ENCODE measurements at places on chromosomes 2 and 18.

GRCh38 chr2:64338910-64339500 is 115.0 kb upstream of the LGALSL start:
- no peak for DNase-seq

GRCh38 chr2:164479460-164479859 is 141.8 kb downstream of the GRB14 start:
- no peak for DNase-seq

DNA sequence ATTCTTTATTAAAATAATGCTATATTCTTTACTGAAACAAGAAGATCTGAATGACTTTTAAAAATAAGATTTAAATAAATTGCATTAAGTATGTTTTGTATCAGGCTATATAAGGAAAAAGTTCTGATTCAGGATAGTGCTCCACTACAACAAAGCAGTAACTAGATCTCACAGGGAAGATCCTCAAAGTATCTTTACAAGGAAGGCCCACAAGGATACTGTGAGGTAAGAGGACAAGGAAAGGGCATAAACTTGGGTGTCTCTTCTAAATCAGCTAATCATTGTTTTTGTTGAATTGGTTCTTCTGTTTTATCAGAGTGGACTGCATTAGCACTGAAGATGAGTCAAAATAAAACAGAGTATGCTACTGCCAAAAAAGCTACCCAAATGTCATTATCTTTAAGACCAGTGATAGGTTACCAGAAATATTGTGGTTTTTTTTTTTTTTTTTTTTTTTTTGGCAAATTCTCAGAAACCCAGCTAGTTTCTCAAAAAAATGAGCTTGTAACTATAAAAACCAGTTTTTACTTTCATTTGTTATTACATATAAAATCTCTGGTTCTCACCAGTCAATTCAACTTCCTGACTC is 160.9 kb downstream of the BAZ2B start:
- no peak for DNase-seq

DNA sequence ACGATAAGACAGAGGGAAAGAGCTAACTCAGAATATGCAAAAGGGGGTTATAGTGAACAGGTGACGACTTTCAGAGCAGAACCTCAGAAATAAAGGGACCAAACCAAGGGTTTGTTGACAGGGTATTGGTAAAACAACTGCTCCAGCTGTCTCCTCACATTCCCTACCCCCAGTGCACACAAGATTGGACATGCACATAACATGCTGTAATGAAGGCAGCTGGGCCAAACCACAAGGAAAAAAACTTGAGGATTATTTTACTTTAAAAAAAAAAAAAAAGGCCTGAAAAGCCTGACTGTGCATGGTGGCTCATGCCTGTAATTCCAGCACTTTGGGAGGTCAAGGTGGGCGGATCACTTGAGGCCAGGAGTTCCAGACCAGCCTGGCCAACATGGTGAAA is 3.5 kb downstream of the RBM43 start:
- DNase-seq = no peak

DNA sequence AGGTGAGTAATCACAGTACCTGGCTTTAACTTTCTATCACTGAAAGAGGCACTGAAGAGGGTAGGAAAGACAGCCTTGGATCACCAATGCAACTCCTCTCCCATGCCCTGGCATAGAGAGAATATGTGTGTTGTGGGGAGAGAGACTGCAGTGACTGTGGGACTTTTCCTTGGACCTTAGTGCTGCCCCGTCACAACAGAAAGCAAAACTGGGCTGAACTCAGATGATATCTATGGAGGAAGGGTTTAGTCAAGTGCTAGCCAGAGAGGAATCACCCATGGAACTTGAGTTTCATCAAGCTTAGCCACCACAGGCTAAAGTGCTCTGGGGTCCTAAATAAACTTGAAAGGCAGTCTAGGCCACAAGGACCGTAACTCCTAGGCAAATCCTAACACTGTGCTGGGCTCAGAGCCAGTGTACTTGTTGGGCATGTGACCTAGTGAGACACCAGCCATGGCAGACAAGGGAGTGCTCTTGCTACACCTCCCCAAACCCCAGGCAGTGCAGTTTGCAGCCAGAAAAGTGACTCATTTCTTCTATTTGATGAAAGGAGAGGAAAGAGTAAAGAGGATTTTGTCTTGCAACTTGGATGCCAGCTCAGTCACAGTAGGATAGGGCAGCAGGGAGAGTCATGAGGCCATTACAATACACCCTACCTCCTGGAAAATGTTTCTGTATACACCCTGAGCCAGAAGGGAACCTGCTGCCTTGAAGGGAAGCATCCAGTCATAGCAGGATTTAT is 105.8 kb upstream of the SPOPL start:
- DNase-seq = no peak

DNA sequence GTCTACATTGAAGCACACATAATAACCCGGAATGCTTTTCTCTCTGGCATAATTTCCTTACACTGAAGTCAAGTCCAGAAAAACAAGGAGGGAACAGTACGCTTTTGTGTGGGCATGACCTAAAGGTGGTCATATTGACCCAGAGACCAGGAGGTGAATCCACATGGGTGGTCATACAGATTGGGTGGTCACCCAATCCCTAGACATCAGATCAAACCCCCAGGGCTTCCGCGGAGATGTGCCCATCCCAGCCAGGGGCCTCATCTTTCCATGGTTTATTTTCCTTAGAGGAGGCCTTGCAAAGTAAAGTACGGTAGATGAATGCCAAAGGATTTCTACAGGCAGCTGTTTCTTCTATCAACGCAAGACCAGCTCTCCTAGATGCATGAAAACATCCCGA is 38.8 kb downstream of the FAM168B start:
- DNase-seq = no peak

DNA sequence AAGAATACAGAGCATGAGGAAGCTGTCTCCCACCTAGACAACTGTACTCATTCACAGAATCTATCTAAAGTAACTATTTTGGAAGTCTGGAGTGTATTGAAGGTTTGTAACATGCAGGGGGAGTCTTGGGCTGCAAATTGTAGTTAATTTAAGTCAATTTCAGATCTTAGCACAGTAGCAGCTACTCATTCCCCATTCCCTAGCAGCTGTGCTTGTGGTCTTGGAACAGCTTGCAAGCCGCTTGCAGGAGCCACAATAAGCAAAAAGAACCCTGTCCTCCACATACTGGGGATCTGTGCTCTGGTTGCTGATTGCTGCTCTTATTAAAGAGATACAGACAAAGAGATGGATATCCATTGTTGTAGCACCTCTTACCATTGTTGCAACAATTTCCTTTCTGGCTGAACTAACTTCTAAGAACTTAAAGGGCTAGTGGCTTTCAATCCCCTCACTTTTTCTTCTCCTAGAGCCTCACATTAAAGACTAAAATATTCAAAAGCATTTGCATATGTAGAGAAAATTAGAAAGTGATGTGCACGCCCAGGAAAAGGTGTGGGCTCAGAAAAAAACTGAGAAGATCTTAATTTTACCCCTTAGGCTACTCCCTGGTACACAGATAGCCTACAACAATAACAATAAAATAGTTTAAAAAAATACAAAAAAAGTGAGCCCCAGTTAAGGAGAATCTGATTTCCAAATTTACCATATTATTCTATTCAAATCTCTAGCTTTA is 1775.1 kb upstream of the PIK3C3 start:
- DNase-seq = no peak

DNA sequence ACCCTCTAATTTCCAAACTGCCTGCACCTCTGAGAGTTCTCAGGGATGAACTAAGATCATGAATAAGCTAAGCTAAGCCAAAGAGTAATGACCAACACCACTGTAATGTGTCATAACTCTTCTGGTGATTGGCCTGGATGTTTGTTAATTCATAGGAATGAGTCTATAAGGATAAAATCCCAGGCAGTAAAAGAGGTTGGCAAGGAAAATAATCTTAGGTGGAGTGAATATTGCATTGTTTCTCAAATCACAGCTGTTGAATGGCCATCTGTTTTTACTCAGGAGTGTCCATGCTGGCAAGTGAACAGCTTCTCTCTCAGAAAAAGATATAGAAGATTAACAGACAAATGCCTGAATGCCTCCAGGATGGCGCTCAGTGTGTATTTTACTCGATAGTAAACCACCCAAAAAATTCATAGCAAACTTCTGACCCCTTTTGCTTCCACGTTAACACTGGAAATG is 60.8 kb upstream of the GLS start:
- no peak for DNase-seq

DNA sequence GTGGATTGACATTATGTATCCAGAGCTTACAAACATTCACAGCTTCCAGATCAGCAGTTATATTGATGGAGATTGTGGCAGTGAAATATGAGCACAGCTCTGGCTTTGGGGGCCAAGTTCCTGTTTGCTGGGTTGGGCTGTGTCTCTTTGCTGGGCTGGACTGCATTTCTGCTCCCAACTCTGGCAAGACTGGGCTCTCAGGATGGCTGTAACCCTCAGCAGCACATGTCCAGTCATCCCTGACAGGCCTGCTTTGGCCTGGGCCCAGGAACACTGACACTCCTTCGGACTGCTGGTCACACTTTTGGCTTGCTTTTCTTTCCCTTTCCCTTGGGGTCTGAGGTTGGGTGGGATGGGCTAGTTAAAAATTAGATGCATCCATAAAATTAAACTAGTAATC is 17.9 kb upstream of the VPS4B start:
- no peak for DNase-seq

DNA sequence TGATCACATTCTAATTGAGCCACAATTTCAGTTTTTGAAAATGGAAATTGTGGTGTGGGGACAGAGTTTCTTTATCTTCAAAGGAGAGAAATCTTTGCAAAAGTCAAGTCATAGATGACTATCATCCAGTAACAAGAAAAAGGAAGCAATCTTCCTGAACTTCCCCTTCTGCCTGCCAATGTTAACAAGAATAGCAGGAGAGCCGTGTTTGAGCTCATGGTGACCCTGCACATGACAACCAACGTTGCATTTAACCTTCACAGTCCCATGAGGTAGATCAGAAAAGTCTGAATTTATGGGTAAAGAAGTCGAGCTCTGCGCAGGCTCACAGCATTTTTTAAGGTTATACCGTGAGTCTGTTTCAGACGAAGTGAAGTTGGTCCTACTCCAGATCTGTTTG is 454.9 kb downstream of the LPIN1 start:
- DNase-seq = no peak

DNA sequence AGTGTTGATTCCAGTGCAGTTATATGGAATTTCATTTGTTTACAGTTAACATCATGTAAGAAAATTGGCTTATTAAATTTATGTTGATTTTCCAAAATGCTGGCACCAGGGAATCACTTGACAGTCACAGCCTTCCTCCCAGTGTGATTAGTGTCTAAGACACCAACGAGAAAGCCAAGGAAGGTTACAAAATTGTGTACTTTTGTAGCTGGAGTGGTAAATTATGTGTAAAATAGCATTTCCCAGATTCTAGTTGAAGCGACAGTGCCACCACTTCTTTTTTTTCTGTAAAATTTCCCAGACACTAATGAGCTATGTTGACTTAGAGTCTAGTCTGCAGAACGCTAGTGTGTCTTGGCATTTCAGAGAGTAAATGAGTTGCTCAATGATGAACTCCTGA is 101.3 kb downstream of the NCK2 start:
- DNase-seq = no peak

- DNase-seq = no peak
Measured at GRCh38 chr18:48345596-48345995, 63.6 kb downstream of the ZBTB7C start.

DNA sequence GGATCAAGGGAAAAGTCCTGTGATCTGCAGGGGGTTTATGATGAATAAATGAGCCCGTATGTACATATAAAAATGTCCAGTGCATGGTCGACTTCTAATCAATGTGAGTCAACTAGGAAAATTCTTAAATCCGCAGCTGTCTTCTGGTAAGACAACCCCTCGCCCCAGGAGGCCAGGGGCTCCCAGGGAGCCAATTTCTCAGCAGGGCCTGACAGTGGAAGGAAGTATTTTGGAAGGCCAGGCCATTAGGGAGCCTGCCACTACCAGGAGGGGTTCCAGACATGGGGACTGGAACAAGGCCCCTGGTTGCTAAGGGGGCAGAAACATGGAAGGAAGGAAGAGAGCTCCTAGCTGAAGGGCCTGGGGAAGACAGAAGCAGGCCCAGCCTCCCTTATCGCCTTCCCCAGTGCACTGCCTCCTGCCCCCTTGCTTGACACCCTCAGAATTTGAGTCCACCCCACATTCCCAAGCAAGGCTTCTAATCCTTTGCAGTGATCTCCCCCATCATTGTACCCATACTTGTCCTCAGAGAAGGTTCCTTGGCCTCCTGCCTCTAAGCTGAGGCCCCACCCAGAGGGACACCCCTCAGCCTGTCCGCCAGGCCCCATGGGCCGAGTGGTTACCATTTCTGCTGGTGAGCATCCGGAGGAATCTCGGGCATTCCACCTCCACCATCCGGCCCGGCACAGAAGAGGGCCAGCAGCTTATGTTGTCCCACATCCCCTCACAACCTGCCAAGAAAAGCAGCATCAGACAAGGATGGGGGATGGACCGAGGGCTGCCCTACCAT is 45.9 kb downstream of the SCTR start:
- DNase-seq = no peak

Data from stimulated activated CD8-positive, alpha-beta memory T cell treated with anti-CD3 and anti-CD28 coated beads, Interleukin-4, amount 100 ng/mL, for 1 hour (primary cell).